ENCODE measurements at places on chromosomes 5 and 9.
A peak's percentile ranks its signal among the peaks of the same experiment; 100 is the strongest.

- DNase-seq, result no peak
Observed at GRCh38 chr5:59140133-59140532, 557.3 kb downstream of the RAB3C start.

GRCh38 chr5:147346006-147346561 is 111.3 kb downstream of the STK32A start:
- no peak for DNase-seq

DNA sequence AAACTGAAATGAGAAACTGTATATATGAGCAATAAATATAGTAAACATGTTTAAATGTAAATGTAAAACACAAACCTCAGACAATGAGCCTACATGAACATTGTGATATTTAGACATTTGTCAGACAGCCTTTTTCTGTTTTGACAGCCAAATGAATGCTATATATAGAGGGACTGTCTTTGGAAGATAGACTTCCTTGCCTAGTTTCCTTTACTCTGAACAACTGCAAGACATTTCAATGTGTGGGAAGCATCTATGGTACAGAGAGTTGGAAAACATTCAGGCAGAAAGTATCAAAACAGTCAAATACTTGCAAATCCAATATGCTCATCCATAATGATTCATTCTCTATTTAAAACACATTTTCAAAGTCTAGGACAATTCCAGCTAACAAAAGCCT is 31.7 kb upstream of the TUSC1 start:
- no peak for DNase-seq

DNA sequence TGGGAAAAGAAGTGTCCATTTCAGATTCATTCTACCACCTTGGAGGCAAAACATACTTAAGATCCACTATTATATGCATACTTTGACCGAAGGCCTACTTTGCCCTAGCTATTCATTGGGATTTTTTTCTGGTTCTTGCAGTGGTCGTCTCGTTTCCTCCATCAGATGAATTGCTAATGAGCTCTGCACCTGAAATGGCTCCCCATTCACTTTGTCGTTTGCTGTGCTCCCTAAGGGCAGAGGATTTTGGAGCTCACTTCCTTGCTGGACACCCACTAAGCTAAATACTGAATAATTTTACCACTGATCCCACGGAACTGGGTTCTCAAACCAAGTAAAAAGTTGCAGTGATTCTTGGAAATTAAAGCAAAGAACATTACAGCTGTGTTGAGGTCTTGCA is 1.9 kb downstream of the KDM3B start:
- DNase-seq, result no peak

DNA sequence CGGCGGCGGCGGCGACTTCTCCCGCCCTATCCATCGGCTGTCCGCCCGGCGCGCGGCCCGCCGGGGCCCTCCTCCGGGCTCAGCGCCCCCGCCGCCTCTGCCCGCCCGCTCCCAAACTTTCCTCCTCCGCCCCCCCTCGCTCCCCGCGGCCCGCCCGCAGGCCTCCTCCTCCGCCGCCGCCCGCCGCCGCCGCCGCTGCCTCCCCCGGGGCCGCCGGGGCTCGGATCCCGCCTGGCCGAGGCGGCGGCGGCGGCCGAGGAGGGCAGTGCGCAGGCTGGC is 460 bp upstream of the PBX3 start:
- no peak for DNase-seq

DNA sequence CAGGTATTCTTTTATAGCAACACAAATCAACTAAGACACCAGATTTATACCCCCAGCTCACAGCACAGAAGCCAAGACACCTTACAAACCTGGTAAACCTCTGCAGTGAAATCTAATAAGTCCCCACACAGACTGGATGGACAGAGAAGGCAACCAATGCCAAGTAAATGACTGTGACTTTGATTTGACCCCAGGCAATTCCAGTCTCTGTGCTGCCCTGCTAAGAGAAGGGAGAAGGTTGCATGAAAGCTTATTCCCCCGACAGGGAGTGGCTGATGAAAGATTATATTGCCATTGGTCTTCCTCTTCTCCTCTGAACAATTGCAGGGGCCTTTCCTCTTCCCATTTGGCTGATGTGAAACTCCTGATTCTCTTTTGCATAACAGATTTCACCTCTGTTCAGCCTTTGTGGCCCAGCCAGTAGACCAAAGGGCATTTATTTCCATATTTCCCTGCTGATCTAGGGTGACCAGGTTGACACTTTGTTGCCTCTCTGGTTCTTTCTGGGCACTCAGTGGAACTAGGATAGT is 107.6 kb downstream of the ADRB2 start:
- DNase-seq, result no peak

DNA sequence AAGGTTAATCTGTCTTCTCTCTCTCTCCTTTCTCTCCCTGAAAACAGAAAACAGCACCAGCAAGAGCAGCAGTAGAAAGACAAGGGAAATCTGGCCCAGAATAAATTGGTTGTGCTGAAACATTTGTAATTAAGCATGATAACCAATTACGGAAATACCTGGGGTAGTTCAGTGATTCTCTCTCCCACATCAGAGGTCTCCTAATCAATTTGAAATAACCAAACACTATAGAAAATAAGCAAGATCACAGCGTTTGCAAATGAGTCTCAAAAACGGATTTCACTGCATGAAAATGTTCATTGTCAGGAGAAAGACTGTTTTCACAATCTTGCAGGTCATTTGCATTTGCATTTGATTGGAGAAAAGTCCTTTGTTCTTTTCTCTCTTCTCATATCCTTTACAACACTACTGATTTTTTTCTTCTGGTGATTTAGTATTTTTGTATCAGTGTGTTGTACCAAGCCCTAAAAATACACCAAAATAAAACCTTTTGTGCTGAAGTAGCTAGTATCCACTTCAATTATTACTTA is 36.8 kb upstream of the CDH6 start:
- DNase-seq, result no peak

- no peak for DNase-seq
Observed at GRCh38 chr9:87696641-87697040, 29.3 kb upstream of the CTSL start.

DNA sequence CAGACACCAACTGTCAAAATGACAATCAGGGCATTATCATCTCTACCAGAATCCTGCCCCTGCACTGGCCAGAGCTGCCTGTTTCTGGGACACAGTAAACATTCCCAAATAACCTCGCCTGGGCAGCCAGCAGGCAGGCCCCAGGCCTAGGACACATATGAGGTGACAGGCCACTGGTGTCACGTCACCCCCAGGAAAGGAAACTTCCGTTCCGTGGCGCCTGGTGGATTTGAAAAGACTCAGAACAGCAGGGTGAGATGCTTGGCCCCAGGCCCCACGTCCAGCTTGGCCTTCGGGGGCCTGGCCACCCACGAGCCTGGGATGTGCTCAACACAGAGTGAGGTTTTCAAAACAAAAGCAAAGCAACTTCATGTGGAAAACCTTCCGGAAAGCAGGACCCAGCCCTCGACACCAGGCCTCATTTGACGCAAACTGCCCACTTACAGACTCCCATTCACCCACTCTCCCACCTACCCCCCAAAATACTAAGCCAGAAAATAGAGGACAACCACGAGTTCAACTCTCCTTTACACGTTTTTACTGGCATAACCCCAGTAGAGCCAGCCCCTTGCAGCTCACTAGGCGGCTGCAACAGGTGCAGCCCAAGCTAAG is 1.2 kb downstream of the SEMA4D start:
- DNase-seq, result no peak

GRCh38 chr5:142151436-142152383 is 43.1 kb downstream of the NDFIP1 start:
- peak; percentile 47 for DNase-seq

GRCh38 chr5:124630767-124631704 is 115.4 kb downstream of the ZNF608 start:
- DNase-seq, result no peak

DNA sequence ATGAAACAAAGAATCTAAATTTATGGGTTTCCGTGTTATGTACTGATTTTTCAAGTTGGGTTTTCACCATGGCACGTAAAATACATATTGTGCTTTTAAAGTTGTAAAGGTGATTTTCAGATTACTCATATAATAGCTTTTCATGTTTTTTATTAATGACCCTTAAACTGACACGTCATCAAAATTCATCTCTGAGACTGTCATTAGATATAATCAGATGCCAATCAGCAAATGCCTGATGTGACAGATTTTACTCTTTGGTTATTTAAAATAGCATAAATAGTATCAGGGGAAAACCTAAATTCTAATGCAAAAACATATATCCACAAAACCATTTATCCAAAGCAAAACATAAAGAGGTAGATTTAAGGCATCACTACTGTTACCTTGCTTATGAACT is 11.0 kb downstream of the RFX3 start:
- no peak for DNase-seq

GRCh38 chr5:133445744-133446143 is 166.6 kb downstream of the FSTL4 start:
- no peak for DNase-seq

DNA sequence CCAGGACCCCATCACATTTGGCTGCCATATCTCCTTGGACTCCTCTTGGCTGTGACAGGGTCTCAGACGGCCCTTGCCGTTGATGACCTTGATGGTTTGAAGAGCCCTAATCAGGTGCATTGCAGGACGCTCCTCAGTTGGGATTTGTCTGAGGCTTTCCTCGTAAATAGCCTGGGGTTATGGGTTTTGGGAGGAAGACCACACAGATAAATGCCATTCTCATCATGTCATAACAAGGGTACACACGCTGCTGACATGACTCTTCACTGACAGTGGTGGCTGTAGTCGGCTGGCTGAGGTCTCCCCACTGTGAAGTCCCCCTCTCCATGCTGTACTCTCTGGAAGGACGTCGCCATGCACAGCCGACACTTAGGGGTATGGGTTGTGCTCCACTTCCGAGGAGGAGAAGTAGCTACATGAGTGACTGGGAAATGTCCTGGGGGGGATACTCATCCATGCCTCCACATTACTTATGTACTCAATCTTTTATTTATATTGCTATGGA is 42.9 kb upstream of the SPTLC1 start:
- DNase-seq, result no peak

DNA sequence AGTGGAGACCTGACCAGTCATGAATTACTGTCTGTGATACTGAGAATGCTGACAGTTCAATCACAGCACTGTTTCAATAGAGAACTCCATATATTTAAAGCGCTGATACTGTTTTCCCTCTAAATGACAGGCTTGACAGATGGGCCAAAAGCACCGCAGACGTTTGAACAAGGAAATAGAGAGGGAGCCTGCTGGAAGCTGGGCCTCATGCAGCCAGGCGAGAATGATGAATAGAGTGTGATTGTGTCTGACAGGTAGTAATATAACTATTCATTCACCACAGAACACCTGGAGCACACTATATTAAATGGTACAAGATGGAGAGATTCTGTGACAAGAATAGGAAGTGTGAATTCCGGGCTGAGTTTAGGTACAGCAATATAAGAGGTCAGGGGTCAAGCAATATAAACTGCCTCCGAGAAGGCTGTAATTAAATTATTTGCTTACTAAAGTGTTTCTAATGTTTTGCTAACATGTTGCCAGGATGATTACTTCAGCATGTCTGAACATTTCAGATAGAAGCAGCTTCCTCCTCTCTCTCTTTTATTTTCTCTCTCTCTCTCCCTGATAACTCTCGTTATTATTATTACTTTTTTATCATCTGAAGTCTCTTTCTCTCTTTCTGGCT is 297.7 kb downstream of the CSNK1G3 start:
- DNase-seq, result no peak

- DNase-seq, result no peak
Observed at GRCh38 chr9:137000177-137000930, 4.0 kb upstream of the CLIC3 start.

- DNase-seq, result no peak
Observed at GRCh38 chr5:53649352-53649751, 88.9 kb downstream of the NDUFS4 start.

DNA sequence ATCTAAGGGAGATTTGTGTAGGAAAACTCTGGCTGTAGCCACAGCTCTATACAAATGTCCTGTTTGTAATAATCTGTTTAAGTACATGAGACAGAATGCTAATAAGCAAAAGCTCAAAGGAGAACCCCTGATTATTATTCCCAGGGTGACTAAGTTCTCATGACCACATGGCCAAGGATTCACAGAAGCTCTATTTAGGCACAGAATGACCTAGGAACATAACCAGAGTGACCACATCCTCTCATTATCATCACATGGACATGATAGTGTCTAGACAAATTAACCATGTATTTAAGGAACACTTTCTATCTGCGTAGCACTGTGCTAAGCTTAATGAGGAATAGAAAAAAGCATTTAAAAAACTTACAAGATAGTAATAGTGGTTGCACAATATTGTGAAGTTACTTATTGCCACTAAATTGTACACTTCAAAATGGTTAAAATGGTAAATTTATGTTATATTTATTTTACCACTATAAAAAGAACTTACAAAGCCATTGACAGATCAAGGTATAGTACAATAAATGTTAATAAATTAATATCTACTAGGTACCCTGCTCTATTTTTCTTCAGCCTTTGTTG is 56.3 kb downstream of the STX17 start:
- no peak for DNase-seq

DNA sequence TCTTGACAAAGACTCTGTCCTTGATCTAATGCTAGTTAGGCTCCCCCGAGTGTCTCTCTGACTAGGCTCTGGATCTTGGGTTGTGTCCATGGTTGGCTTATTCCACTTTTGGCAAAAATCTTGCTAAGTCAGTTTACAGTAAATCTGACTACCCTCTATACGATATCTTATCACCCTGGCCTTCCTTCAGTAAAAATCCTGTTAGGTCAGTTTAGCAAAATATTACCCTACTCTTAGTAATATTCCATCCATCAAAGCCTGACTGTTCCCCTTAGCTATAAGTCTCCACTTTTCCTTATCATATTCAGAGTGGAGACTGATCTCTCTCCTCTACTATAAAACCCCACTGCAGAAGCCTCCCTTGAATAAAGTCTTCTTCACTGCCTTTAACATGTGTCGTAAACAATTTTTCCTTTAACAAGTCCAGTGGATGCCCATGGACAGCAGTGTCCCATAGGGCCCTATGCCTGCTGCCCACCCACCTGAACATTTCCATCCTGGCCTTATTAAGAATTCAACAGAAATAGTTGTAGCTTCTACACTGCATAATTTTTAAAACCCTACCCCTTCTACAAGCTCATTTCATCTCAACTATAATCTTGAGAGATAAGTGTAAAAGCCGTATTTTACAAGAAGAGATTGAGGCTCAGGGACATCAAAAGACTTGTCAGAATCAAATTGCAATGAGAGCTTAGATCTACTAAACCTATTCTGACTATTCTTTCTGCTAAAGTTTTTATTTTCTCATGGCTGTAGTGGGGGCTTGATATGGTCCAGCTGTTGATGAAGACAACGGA is 22.3 kb downstream of the MINAR2 start:
- DNase-seq, result no peak

GRCh38 chr5:144017631-144018030 is 152.8 kb downstream of the YIPF5 start:
- DNase-seq, result no peak

DNA sequence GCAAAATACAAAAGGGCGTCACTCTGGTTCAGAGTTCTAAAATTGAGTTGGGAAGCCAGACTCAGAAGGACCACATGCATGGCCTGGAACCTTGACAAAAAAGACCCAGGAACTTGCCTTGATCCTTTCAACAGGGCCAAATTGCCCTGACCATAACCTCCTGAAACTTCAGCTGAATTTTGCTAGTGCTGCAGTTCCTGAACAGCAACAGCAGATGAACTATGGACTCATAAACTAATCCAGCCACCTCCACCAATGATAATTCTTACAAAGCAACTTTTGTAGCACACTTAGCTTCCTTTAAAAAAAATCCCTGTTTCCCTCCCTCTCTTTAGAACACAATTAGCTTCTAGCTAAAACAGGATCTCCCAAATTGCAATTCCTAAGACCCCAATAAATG is 155.9 kb downstream of the MAT2B start:
- DNase-seq, result no peak

Measured in activated CD4-positive, alpha-beta T cell treated with anti-CD3 and anti-CD28 coated beads for 4 hours (primary cell).